ENCODE measurements at places on chromosomes 12 and 14. TPM values are rescaled to one million over a fixed set of nuclear protein-coding genes. Genes with fewer than 3 reads are reported as not detected.

- H3K27ac ChIP-seq, result no peak overlapping the region
- peaks cover 5% of the 10 kb centered on the region for H3K36me3 ChIP-seq
- no peaks in the 10 kb centered on the region for H3K4me1 ChIP-seq
- DNase-seq, result no peak
- no peak overlapping the region for H3K4me3 ChIP-seq
These were observed 18.1 kb downstream of the CAMKK2 start for GRCh38 chr12:121278169-121279070.

The AICDA gene
- total RNA-seq, result not detected

DNA sequence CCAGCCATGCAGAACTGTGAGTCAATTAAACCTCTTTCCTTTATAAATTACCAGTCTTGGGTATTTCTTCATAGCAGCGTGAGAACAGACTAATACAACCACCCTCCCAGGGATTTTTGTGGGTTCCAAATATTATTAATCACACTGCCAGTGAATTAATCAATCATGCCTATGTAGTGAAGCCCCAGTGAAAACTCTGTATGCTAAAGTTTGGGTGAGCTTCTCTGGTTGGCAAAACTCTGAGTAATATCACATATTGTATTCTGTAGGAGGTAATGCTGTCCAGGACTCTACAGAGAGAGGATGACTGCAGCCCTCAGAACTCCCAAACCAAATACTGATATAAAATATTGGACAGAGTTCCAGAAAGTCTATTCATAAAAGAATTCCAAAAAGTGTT, 216.9 kb downstream of the RPAP3 start:
- no peaks in the 10 kb centered on the region for H3K36me3 ChIP-seq
- H3K27ac ChIP-seq, result no peak overlapping the region
- no peak for DNase-seq
- peaks cover 4% of the 10 kb centered on the region for H3K4me1 ChIP-seq
- H3K4me3 ChIP-seq, result no peak overlapping the region

DNA sequence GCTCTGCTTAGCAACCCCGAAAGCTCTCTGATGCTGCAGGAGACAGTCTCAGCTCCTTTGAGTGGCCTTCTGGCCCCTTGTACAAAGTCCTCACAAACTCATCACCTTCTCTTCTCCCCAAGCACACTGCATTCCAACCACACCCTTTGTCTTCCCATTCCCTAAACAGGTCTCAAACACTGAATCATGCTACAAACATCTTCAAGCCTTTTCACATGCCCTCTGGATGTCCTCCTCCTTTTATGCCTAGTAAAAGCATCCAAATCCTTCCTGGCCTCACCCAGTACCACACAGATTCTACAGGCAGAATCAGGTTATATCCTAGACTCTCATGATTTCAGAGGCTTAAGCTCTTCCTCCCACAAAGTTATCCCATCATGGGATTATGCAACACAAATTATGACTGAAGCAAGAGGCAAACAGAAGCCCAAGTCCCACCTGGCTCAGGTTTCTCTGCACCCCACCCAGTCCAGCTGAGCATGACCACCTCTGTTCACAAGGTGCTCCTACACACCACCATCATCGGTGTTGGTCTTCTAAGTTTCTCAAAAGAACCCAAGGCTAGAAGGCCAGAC, 61.4 kb upstream of the PCED1B start:
- DNase-seq, result no peak
- no peaks in the 10 kb centered on the region for H3K4me1 ChIP-seq
- H3K27me3 ChIP-seq, result no peaks in the 10 kb centered on the region
- no peaks in the 10 kb centered on the region for H3K36me3 ChIP-seq

The HRK gene
- 0.12 TPM for total RNA-seq

- DNase-seq, result no peak
- no peaks in the 10 kb centered on the region for H3K4me1 ChIP-seq
- no peaks in the 10 kb centered on the region for H3K36me3 ChIP-seq
- H3K27ac ChIP-seq, result no peak overlapping the region
- peaks cover 7% of the 10 kb centered on the region for H3K27me3 ChIP-seq
- no peak overlapping the region for H3K4me3 ChIP-seq
These were observed 96.5 kb downstream of the DENND5B start for GRCh38 chr12:31494455-31494854.

- no peak overlapping the region for H3K27ac ChIP-seq
- DNase-seq, result no peak
- peak overlapping the region; percentile 48 for H3K4me3 ChIP-seq
- H3K36me3 ChIP-seq, result no peaks in the 10 kb centered on the region
These were observed 106.1 kb downstream of the PRICKLE1 start for GRCh38 chr12:42483521-42483790.

DNA sequence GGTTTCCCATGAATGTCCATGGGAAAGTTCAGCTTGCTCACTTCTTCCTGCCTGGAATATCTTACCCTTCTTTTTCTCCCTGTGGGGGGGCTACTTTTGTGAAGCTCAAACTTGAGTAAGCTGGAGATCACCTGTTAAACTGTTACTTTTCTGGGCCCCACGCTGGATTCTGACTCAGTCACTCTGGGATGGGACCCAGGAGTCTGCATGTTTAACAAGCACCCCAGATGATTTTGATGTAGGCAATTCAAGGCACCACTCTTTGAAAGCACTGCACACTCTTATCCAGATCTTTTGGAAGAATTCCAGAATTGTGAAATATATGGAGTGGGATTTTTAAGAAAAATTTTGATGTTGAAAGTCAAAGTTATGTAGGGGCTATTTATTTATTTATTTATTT, 46.3 kb upstream of the IGF1 start:
- no peak overlapping the region for H3K27ac ChIP-seq
- H3K27me3 ChIP-seq, result no peaks in the 10 kb centered on the region
- no peak overlapping the region for H3K4me3 ChIP-seq
- H3K36me3 ChIP-seq, result no peaks in the 10 kb centered on the region
- DNase-seq, result no peak
- no peaks in the 10 kb centered on the region for H3K4me1 ChIP-seq

- no peaks in the 10 kb centered on the region for H3K27me3 ChIP-seq
- DNase-seq, result no peak
- no peak overlapping the region for H3K4me3 ChIP-seq
- no peaks in the 10 kb centered on the region for H3K36me3 ChIP-seq
These were observed 114.4 kb upstream of the OVCH1 start for GRCh38 chr12:29611906-29612305.

DNA sequence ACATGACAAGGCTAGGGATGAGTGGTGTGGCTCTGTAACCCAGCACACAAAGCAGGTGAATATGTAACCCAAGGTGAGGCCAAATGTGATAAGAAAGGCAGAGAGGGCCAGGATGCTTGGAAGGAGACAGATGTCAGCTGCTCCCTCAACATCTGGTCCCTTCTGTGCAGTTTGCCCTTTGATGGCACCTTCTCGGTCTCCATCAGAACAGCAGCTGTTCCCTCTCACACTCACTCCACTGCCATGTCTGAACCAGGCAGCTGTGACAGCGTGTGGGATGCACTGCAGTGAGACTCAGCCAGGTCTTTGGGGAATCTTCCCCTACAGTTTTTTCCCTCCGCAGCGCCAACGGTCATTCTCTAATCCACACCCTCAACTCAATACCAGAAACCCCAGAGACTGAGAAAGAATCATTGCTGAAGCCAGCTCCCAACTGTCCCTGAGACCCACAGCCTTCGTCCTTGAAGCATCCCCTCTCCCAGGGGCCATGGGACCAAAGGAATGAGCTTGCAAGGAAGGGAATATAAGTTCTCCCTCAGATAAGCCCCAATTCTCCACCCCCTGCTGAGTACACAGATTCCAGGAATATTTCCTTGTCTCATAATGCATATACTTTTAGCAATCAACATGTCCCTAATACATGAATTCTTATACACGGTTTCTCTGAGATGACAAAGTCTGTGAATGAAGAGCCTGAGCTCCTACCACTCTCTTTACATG, 230.0 kb downstream of the GLT1D1 start:
- H3K36me3 ChIP-seq, result no peaks in the 10 kb centered on the region
- no peaks in the 10 kb centered on the region for H3K4me1 ChIP-seq
- H3K27ac ChIP-seq, result no peak overlapping the region
- no peak overlapping the region for H3K4me3 ChIP-seq
- DNase-seq, result no peak

- no peak overlapping the region for H3K27ac ChIP-seq
- H3K27me3 ChIP-seq, result no peaks in the 10 kb centered on the region
- no peaks in the 10 kb centered on the region for H3K4me1 ChIP-seq
- no peak for DNase-seq
These were observed 138.4 kb upstream of the CDKN3 start for GRCh38 chr14:54258382-54258781.

DNA sequence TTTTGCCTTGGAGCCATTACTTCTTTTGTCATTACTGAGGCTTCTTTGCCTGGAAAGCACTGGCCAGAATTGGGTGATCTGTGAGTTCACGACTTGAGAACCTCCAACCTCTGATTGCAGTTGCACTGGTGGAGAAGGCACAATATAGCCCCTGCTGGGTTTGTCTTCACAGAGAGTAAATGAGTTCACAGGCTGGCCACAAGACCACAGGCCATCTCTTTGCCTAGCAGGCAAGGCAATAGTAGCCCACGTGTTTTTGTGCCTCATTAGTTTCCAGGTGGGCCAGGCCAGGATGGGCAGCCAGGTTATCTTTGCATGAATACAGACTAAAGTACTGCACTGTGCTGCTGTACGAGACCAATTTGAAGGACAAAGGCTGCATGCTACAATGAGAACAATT, 468.8 kb downstream of the NRXN3 start:
- DNase-seq, result no peak
- H3K27ac ChIP-seq, result no peak overlapping the region
- no peaks in the 10 kb centered on the region for H3K27me3 ChIP-seq

The E2F7 gene
- total RNA-seq, result 0.58 TPM
